CD4-positive, alpha-beta memory T cell (primary cell): ENCODE measurements at places on chromosomes 2 and 18.

- H3K27me3 ChIP-seq = no peaks in the 10 kb centered on the region
- DNase-seq = no peak
- H3K4me1 ChIP-seq = peaks cover 23% of the 10 kb centered on the region
- H3K4me3 ChIP-seq = peak overlapping the region; percentile 85
- peaks cover 7% of the 10 kb centered on the region for H3K36me3 ChIP-seq
Measured at GRCh38 chr2:75646090-75646582, 447 bp upstream of the MRPL19 start.

- peaks cover 21% of the 10 kb centered on the region for H3K4me1 ChIP-seq
- no peak overlapping the region for H3K4me3 ChIP-seq
- DNase-seq = no peak
- no peaks in the 10 kb centered on the region for H3K36me3 ChIP-seq
- H3K27me3 ChIP-seq = no peaks in the 10 kb centered on the region
Measured at GRCh38 chr2:85828725-85829124, 60.1 kb downstream of the ST3GAL5 start.

- DNase-seq = no peak
- no peaks in the 10 kb centered on the region for H3K27me3 ChIP-seq
- H3K4me1 ChIP-seq = peaks cover 69% of the 10 kb centered on the region
- H3K36me3 ChIP-seq = no peaks in the 10 kb centered on the region
Measured at GRCh38 chr2:224982910-224983711, 59.2 kb downstream of the DOCK10 start.

GRCh38 chr2:9574331-9574730 lies 18.7 kb upstream of the ADAM17 start:
- no peak overlapping the region for H3K27ac ChIP-seq
- no peaks in the 10 kb centered on the region for H3K4me1 ChIP-seq
- no peaks in the 10 kb centered on the region for H3K36me3 ChIP-seq
- DNase-seq = no peak

DNA sequence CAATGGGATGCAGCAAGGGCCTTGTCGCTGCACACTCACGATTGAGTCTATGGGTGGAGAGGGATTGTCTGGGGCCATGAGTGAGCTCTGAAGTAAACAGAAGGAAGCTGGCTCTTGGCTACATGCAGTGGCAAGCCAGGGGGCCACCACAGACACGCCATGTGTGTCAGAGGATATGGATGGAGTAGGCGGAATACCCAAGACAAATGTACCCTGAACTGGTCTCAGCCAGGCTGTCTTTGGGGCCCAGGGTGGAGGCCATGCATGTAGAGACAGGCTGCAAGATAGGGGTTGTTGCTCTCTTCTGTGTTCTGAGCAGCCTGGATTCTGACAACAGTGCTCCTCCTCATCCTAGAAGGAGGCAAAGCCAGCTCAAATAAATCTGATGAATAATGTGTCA lies 24.0 kb upstream of the ITGA6 start:
- H3K27me3 ChIP-seq = no peaks in the 10 kb centered on the region
- H3K36me3 ChIP-seq = no peaks in the 10 kb centered on the region
